ENCODE measurements at places on chromosomes 13 and 19.

DNA sequence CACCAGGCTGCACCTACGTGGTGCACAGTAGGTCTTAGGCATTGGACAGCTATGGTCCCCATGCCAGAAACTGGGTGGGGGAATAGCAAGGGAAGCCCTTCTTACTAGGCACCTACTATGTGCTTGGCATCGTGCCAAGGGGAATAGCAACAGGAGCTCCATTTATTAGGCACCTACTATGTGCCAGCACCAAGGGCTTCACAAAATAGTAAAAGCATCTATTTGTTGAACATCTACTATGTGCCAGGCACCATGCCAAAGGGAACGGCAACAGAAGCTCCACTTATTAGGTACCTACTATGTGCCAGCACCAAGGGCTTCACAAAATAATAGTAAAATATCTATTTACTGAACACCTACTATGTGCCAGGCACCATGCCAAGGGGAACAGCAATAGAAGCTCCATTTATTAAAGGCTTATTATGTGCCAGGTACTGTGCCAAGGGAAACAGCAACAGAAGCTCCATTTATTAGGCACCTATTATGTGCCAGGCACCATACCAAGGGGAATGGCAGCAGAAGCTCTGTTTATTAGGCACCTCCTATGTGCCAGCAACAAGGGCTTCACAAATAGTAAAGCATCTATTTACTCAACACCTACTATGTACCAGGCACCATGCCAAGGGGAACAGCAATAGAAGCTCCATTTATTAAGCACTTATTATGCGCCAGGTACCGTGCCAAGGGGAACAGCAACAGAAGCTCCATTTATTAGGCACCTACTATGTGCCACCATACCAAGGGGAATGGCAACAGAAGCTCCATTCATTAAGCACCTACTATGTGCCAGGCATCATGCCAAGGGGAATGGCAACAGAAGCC lies 108.5 kb downstream of the PTPRS start:
- no peak for DNase-seq

DNA sequence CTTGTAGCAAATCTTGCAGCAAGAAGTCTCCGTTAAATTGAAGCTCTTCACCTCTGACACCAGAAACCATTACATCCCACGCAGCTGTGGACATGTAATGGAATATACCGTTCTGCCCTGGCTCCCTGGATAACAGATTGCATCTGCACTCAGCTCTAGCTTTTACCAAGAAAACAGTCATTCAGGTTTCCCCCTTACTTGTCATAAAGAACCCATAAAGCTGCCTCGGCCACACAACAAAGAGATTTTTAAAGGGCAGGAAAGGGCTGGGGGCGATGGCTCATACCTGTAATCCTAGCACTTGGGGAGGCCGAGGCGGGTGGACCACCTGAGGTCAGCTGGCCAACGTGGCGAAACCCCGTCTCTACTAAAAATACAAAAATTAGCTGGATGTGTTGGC lies 127.6 kb upstream of the RFC3 start:
- DNase-seq, result no peak

DNA sequence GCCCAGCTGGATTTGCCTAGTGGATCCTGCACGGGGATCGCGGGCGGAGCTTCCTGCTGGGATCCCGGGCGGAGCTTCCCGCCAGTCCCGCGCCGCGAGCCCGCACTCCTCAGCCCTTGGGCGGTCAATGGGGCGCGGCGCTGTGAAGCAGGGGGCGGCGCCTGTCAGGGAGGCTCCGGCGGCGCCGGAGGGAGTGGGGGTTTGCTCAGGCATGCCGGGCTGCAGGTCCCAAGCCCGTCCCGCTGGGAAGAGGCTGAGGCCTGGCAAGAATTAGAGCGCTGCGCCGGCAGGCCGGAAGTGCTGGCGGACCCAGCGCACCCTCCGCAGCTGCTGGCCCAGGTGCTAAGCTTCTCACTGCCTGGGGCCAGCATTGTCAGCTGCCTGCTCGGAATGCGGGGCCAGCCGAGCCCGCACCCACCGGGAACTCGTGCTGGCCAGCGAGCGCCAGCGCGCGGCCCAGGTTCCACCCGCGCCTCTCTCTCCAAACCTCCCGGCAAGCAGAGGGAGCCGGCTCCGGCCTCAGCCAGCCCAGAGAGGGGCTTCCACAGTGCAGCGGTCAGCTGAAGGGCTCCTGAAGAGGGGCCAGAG lies 119.6 kb downstream of the PRR20E start:
- no peak for DNase-seq

DNA sequence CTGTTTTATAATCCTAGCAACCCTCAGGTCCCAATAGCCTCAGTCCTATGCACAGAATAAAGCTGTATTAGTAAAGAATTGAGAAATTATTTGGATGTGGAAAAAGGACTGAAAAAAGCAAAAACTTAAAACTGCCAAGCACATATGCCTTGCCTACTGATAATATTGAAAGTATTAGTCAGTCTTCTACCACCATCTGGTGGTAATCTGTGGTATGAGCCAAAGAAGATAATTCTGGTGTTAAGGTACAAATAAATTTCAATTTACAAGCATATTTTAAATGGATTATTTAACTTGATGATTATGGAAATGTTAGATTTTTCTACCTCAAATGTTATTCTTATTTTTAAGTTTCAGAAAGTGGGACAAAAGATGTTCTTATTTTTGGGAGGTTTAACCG lies 460.3 kb upstream of the KLHL1 start:
- DNase-seq, result peak; percentile 42

DNA sequence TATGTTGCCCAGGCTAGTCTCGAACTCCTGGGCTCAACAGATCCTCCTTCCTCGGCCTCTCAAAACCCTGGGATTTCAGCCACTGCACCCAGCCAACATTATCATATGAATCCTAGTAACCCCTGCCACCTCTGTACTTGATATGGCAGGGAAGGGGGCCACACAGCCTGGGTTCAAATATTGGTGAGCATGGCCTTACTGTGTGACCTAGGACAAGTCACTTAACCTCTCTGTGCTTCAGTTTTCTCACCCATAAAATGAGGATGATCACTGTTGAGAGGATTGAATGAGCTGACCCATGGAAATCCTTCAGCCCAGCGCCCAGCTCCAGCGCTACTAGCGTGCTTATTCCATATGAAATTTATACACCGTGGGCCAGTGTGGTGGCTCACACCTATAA lies 3.6 kb upstream of the COMP start:
- DNase-seq, result no peak

GRCh38 chr19:47471733-47472457 lies at the start of gene SLC8A2:
Gene SLC8A2, minus strand, starts transcription at chr19:47471893. Its CDS starts 5,490 bp downstream, at chr19:47466403.
- DNase-seq, result peak; percentile 63

DNA sequence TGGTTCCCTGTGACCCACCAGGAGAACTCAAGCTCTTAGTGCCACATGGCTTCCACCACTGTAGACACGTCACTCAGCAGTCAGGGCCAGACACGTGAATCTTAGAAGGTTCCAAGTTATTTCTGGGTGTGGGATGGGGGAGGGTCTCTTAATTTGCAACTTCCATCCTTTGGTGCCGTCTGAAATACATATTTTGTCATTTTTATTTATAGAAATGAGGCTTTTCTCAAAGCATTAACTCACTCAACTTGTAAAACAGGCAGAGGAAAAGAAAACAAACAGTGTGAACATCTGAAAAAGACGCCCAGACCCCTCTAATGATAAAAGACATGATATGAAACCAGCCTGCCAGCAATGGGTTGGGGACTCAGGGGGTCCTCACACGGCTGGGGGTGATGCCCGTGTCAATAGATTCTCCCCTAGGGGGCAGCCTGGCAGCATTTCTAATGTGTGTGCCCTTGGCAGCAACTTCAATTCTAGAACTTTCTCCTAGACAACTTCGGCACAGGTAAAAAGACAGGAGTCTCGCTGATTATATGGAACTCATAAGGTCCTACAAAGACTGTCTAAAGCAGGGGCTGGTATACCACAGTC lies 15.4 kb downstream of the PIP5K1C start:
- DNase-seq, result no peak

DNA sequence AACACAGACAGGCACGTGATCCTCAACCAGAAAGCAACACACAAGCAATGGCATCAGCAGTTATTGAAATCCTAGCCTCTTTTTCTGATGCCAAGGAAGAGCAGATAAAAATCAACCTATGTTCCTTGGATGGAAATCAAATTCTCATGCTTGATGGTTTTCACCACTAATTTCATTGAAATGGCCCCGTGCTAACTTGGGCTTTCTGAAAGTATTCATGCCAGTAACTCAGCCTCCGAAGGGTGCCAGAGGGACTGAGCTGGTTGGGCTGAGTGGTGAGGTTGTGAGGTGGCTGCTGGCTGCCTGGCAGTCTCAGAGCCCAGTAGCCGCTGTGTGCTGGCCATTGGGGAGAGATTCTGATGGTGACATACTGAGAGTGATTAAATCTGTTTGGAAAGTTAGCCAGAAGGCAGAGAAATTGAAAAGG lies 309.3 kb downstream of the DCT start:
- peak; percentile 10 for DNase-seq

- DNase-seq, result no peak
Observed at GRCh38 chr19:50189331-50189730, 14.1 kb upstream of the MYH14 start.

DNA sequence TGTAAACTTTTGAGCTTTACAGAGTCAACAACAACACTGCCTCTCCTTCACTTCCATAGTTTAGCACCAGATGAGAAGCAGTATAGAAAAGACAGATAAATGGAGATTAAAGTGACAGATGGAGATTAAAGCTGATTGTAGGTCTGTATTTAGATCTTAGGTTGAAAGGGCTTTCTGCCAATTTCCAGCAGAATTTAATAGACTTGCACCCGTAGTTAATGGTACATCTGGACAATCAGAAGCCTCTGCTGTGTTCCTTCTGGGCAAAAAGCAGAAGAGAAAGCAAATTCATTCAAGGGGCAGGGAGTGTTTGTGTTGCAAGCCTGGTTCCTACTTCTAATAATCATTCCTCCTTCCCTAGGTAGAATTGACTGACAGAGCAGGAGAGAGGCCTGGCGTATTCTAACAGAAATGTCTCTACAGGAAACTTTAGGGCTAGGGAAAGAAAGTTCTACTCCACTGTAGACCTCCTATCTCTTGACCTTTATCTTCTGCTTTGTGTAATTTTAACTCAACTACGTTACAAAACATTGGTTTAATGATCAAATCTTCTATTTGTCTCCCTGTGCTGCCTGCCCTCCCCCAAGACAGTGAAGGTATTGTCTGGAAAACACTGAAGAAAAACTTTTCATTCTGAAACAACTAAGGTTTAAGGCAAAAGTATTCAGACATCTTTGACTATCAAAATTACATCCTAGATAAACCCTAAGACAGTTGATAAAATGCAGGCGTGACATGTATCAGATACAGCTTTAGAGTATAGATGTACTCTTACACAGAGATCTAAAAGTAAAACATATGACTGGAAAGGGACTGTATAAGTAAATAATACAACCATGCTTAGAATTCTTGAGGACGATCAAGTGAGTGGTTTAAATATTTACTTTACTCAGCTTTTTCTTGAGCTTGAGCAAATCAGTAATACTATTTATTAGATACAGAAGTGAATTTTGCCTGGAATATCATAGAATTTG lies 44.4 kb downstream of the GPC6 start:
- DNase-seq, result no peak

DNA sequence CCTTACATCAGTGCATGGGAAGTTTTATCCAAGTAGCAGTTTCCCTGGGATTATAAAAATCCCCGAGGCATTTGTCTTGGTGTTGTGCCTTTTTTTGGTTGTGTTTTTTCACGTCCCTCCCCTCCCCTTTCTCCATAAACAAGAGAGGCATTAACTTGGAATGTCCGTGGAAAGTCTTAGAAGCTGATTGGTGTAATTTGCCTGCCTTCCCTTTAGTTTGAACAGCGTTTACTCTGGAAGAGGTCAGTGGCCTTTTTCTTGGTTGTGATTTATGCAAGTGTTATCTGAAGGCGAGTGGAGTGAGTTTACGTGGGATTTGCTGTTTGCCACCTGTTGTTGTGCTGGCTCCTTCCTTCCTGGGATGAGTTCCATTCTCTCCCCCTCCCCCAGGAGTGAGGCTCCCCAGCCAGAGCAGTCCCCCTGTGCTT lies 7.2 kb downstream of the ACTN4 start:
- no peak for DNase-seq

- DNase-seq, result no peak
Observed at GRCh38 chr13:50203256-50203941, 188.2 kb downstream of the KCNRG start.

GRCh38 chr19:3125900-3126524 lies 9.8 kb upstream of the GNA15 start:
- DNase-seq, result peak; percentile 37

GRCh38 chr13:96671073-96671472 lies 323.2 kb downstream of the OXGR1 start:
- DNase-seq, result no peak

GRCh38 chr19:2149980-2150793 lies 1.2 kb downstream of the AP3D1 start:
- no peak for DNase-seq

- peak; percentile 79 for DNase-seq
Observed at GRCh38 chr13:41700790-41701310, 243.5 kb downstream of the RGCC start.

DNA sequence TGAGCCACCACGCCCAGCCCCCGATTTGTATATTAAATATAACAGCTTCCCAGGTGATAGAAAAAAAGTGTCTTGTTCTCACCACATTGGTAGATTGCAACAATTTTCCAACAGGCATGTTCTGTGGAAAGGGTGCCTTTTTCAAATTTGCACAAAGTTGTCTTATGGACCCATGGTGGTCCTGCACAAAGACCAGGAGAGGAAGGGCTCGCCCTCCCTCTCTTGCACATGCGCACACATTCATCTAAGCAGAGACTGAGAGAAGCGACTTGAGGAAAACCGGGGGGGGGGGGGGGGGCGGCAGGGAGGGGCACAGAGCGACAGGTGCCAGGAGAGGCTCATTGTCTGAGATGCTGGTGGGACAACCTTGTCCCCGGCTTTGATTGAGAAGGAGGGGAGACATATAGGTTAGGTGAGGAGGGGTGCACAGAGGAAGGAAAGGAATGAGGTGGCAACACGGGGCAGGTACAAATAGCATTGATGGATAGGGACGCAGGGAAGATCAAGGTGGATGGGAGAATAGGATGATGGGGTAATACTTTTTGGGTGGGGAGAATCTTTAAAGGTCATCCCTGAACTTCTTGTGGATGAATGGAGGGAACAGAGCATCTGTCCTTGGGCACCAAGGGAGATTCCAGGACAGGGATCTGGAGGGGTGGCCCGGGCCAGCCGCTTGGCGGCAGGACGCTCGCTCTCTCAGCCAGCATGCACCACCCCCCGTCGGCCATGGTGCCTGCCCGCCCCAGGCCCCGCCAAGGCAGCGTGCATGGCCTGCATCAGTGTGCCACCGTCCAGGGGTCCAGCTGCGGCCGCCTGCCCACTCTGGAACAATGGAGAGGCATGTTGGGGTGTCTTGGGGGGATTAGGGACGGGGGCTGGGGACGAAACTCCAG lies 76.0 kb downstream of the IER2 start:
- DNase-seq, result no peak

DNA sequence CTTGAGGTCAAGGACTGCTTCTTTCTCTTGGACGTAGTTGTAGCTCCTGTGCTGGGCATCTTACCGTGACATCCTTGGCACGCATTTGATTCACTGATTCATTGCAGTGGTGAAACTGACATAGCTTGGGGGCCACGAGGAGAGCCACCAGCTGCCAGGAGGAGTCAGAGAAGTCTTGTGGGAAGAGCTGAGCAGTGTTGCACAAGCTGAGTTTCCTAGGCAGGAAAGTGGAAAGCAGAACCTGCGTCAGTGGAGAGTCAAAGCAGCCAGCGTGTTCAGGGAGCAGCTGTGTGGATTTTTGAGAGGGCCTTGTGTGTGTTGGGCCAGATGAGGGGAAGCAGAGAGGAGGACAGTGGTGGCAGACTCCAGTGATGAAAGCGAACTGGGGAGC lies 5.3 kb upstream of the GPR183 start:
- peak; percentile 100 for DNase-seq
